GM12865 (cell line): ENCODE measurements at places on chromosomes 12 and 14.

DNA sequence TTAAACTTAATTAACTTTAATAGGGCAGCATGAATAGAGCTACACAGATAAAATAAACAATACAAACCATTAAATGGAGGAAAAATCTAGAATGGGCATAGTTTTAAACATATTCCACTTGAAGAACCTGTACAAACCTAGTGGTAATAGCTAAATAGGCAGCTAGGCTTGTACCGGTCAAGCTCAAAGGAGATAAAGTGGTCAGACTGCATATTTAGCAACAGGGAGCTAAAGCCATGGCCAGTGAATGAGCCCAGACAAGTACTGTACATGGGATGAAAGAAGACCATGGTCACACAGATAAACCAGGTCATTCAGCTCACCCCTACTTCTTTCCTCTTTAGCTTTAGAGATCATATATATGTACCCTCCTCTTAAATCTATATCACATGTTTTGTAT, 186.6 kb upstream of the KRR1 start:
- no peak for DNase-seq

- peak; percentile 12 for DNase-seq
Measured at GRCh38 chr12:89783359-89784060, 74.9 kb upstream of the ATP2B1 start.

- DNase-seq = no peak
Measured at GRCh38 chr14:55713486-55713885, 133.5 kb downstream of the KTN1 start.

GRCh38 chr14:32443890-32444661, 115.0 kb downstream of the AKAP6 start:
- no peak for DNase-seq

GRCh38 chr14:42374332-42374731, 767.7 kb downstream of the LRFN5 start:
- DNase-seq = no peak

- DNase-seq = peak; percentile 63
Measured at GRCh38 chr12:21169878-21170472, 39.0 kb downstream of the SLCO1B1 start.

GRCh38 chr14:75214558-75214957, 38.1 kb upstream of the TMED10 start:
- DNase-seq = no peak
